Muscle of leg (tissue), 16 donors: ENCODE measurements at places on chromosomes 6 and 20. TPM values are rescaled to one million over a fixed set of nuclear protein-coding genes. Genes with fewer than 3 reads are reported as not detected.

GSTA4 gene
- 50.9 TPM for total RNA-seq

DLL1 gene
- total RNA-seq: 12.8 TPM

BPIFA1 gene
- not detected for total RNA-seq

HLA-DRB1 gene
- total RNA-seq: 16.8 TPM

C20orf202 gene
- 0.35 TPM for total RNA-seq

FKBP5 gene
- 6.0 TPM for total RNA-seq

TMEM181 gene
- total RNA-seq: 17.6 TPM

EYS gene
- total RNA-seq: 1.1 TPM

IFNGR1 gene
- 55.2 TPM for total RNA-seq

RTEL1 gene
- 8.4 TPM for total RNA-seq

PACSIN1 gene
- total RNA-seq: 0.27 TPM

WFDC10B gene
- not detected for total RNA-seq

MYCT1 gene
- total RNA-seq: 18.3 TPM

ADA gene
- total RNA-seq: 4.0 TPM

ACTL10 gene
- total RNA-seq: 0.49 TPM

SSTR4 gene
- total RNA-seq: not detected

TREM2 gene
- total RNA-seq: 0.75 TPM

RIN2 gene
- 26.0 TPM for total RNA-seq

CARMIL1 gene
- total RNA-seq: 4.3 TPM

CLIC5 gene
- total RNA-seq: 8.5 TPM

ENPP3 gene
- 0.31 TPM for total RNA-seq

CGA gene
- 4.3 TPM for total RNA-seq

RWDD2A gene
- total RNA-seq: 3.2 TPM

ZFP57 gene
- not detected for total RNA-seq

WFDC5 gene
- not detected for total RNA-seq

OR12D3 gene
- total RNA-seq: not detected

CEP162 gene
- 8.0 TPM for total RNA-seq

FILIP1 gene
- total RNA-seq: 48.9 TPM

SLC35F1 gene
- total RNA-seq: 1.9 TPM

GNL1 gene
- total RNA-seq: 38.0 TPM

SLC52A3 gene
- 0.22 TPM for total RNA-seq

TENT5A gene
- total RNA-seq: 23.1 TPM

PRR18 gene
- 0.22 TPM for total RNA-seq

EBF4 gene
- 3.2 TPM for total RNA-seq

CTCFL gene
- 0.04 TPM for total RNA-seq

CLPSL2 gene
- not detected for total RNA-seq

CLPSL1 gene
- not detected for total RNA-seq

HUS1B gene
- total RNA-seq: 0.18 TPM

DNAH8 gene
- total RNA-seq: 2.2 TPM

FABP7 gene
- total RNA-seq: 0.66 TPM

ENPP4 gene
- 35.4 TPM for total RNA-seq

MYBL2 gene
- total RNA-seq: 6.4 TPM

GLYATL3 gene
- total RNA-seq: not detected

ERVFRD-1 gene
- 0.04 TPM for total RNA-seq

LCA5 gene
- total RNA-seq: 5.3 TPM

SPDEF gene
- total RNA-seq: 0.04 TPM

JPH2 gene
- 76.8 TPM for total RNA-seq

PEDS1 gene
- 16.8 TPM for total RNA-seq

C20orf96 gene
- 2.9 TPM for total RNA-seq

C6orf58 gene
- 0.09 TPM for total RNA-seq

MUC22 gene
- total RNA-seq: not detected

PPP1R18 gene
- total RNA-seq: 19.3 TPM

SLC22A2 gene
- 0.04 TPM for total RNA-seq

TSHZ2 gene
- total RNA-seq: 11.9 TPM

ABCF1 gene
- 26.6 TPM for total RNA-seq

GNMT gene
- total RNA-seq: 0.22 TPM

CDSN gene
- total RNA-seq: not detected
